ENCODE measurements at places on chromosomes 11 and 22.

GRCh38 chr11:96664110-96664509 is 274.3 kb downstream of the JRKL start:
- no peak overlapping the region for H3K4me3 ChIP-seq
- no peaks in the 10 kb centered on the region for H3K4me1 ChIP-seq
- H3K36me3 ChIP-seq = no peaks in the 10 kb centered on the region
- DNase-seq = no peak

- H3K27me3 ChIP-seq = no peaks in the 10 kb centered on the region
- H3K36me3 ChIP-seq = no peaks in the 10 kb centered on the region
- no peaks in the 10 kb centered on the region for H3K4me1 ChIP-seq
- DNase-seq = no peak
- no peak overlapping the region for H3K4me3 ChIP-seq
These were observed 35.3 kb downstream of the GNB1L start for GRCh38 chr22:19819208-19819910.

GRCh38 chr11:110000031-110000502 is 93.1 kb upstream of the ZC3H12C start:
- peaks cover 23% of the 10 kb centered on the region for H3K4me1 ChIP-seq
- no peak for DNase-seq
- H3K27me3 ChIP-seq = no peaks in the 10 kb centered on the region
- H3K4me3 ChIP-seq = no peak overlapping the region
- H3K36me3 ChIP-seq = no peaks in the 10 kb centered on the region

GRCh38 chr11:117933930-117934329 is 4.7 kb upstream of the TMPRSS13 start:
- H3K27ac ChIP-seq = no peak overlapping the region
- no peaks in the 10 kb centered on the region for H3K4me1 ChIP-seq
- no peaks in the 10 kb centered on the region for H3K27me3 ChIP-seq

GRCh38 chr11:73493956-73494598 is 103.8 kb downstream of the FAM168A start:
- DNase-seq = no peak
- no peak overlapping the region for H3K4me3 ChIP-seq
- H3K4me1 ChIP-seq = peaks cover 19% of the 10 kb centered on the region
- H3K27ac ChIP-seq = peak overlapping the region; percentile 28

DNA sequence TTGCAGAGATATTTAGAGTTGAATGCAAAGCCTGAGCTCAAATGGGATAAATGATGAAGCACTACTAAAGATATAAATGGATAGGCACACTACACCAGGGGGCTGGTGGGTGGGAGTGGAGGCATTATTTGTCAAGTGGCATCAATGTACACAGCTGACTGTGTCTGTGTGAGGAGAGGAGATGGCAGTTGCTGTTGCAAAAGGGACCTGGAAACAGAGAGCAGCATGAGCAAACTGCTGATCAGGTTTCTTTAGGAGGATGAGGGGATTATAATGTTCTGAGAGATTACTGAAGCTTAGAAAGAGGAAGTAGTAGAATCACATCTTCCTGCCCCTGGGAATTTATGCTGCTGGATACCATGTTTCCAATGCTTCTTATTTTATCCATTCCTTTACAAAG is 39.4 kb upstream of the LIN7C start:
- no peaks in the 10 kb centered on the region for H3K36me3 ChIP-seq
- no peak overlapping the region for H3K27ac ChIP-seq
- no peak for DNase-seq
- H3K4me1 ChIP-seq = no peaks in the 10 kb centered on the region
- no peak overlapping the region for H3K4me3 ChIP-seq
- H3K27me3 ChIP-seq = no peaks in the 10 kb centered on the region

DNA sequence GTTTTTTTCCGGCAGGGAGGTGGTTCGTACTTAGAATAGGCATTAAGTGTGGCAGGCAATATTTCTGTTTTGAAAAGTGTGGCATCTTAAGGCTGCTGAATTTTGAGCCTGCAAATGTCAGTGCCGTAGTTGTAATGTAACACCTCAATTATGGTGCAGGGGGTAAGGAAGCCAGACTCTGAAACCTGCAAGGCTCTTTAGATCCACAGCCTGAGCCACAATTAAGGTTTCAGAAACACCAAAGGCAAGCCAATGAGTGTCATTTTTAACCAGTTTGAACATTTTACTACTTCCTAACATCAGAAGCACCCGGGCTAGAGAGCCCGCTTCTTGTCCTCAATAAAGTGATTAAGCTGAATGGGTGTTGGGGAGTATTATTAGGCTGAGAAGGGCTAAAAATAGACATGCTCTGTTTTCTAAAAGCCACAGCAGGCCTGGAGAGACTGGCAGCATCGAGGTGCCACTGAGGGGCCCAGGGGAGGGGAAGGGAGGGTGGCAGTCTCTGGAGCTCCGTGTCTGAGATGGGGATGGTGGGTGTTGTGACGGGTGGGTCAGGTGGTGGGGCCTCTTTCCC is 113.4 kb downstream of the ZBTB16 start:
- peaks cover 100% of the 10 kb centered on the region for H3K4me1 ChIP-seq
- DNase-seq = no peak
- H3K4me3 ChIP-seq = peak overlapping the region; percentile 25
- peak overlapping the region; percentile 97 for H3K27ac ChIP-seq
- peaks cover 3% of the 10 kb centered on the region for H3K36me3 ChIP-seq

All from thoracic aorta (tissue), 2 donors.